Effector memory CD8-positive, alpha-beta T cell (primary cell): ENCODE measurements at places on chromosomes 16 and 17.

DNA sequence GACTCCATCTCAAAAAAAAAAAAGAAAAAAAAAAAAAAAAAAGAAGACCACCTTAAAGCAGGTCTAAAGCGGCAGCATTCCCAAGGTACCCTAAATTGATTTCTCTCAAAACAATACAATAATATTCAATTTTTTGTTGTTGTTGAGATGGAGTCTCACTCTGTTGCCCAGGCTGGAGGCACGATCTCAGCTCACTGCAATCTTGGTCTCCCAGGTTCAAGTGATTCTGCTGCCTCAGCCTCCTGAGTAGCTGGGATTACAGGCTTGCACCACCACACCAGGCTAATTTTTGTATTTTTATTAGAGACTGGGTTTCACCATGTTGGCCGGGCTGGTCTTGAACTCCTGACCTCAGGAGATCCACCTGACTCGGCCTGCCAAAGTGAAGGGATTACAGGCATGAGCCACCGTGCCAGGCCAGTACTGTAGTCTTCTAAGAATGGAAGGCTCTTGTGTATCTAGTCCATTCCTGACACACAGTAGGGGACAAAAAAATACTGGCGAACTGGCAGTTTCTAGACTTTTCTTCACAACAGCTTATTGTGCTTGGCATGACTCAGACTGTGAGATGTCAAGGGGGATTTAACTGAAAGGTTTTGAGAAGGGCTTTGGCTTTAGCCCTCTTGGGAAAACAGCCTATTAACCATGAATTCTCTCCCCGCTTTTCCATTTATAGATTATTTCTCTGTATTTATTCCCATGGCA lies 17.3 kb downstream of the CDR2 start:
- no peaks in the 10 kb centered on the region for H3K27me3 ChIP-seq
- peaks cover 21% of the 10 kb centered on the region for H3K36me3 ChIP-seq
- peak overlapping the region; percentile 53 for H3K4me3 ChIP-seq
- DNase-seq, result peak; percentile 9

GRCh38 chr17:1228781-1229348 lies 41.4 kb upstream of the BHLHA9 start:
- peaks cover 2% of the 10 kb centered on the region for H3K36me3 ChIP-seq
- H3K4me1 ChIP-seq, result peaks cover 12% of the 10 kb centered on the region
- no peak overlapping the region for H3K27ac ChIP-seq
- H3K27me3 ChIP-seq, result peaks cover 58% of the 10 kb centered on the region
- peak overlapping the region; percentile 79 for H3K4me3 ChIP-seq
- no peak for DNase-seq

DNA sequence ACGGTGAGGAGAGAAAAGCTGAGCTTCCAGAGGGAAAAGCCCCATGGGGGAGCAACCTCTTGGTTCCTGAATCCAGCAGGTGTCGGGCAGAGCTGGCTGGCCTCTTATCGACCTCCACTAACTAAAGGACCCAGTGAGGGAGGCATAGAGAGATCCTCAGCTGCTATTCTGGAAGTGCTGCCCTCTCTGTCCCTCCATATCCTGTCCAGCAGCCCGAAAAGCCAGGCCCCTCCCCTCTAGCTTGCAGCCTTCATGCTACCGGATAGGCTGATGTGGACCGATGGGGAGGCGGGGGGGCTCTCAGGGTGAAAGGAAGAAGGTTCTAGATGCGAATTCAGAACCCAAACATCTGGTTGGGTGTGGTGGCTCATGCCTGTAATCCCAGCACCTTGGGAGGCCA lies 24.9 kb downstream of the MXRA7 start:
- peaks cover 7% of the 10 kb centered on the region for H3K36me3 ChIP-seq
- no peak for DNase-seq
- no peaks in the 10 kb centered on the region for H3K27me3 ChIP-seq

GRCh38 chr16:81937305-81938038 lies 73.8 kb downstream of the SDR42E1 start:
- no peak overlapping the region for H3K27ac ChIP-seq
- H3K4me3 ChIP-seq, result no peak overlapping the region
- no peak for DNase-seq
- no peaks in the 10 kb centered on the region for H3K4me1 ChIP-seq

DNA sequence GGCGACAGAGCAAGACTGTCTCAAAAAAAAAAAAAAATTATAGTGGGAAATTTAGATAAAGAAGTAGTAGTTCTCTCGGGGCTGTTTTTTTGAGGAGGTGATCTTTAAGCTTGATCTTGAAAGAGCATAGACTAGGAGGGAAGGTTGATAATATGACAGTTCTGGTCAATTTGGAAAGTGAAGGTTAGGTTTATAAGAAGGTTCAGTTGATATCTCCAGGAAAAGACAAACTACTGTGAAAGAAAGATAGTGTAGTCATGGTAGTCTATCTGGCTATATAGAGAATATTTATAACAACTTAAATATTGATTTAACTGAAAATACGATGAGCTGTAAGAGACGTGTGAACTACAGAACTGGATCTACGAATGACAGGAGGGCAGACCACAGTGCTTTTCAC lies 3.1 kb downstream of the ATF7IP2 start:
- peaks cover 49% of the 10 kb centered on the region for H3K4me1 ChIP-seq
- peak overlapping the region; percentile 98 for H3K4me3 ChIP-seq
- H3K36me3 ChIP-seq, result peaks cover 38% of the 10 kb centered on the region
- H3K27ac ChIP-seq, result no peak overlapping the region
- no peak for DNase-seq
- no peaks in the 10 kb centered on the region for H3K27me3 ChIP-seq

DNA sequence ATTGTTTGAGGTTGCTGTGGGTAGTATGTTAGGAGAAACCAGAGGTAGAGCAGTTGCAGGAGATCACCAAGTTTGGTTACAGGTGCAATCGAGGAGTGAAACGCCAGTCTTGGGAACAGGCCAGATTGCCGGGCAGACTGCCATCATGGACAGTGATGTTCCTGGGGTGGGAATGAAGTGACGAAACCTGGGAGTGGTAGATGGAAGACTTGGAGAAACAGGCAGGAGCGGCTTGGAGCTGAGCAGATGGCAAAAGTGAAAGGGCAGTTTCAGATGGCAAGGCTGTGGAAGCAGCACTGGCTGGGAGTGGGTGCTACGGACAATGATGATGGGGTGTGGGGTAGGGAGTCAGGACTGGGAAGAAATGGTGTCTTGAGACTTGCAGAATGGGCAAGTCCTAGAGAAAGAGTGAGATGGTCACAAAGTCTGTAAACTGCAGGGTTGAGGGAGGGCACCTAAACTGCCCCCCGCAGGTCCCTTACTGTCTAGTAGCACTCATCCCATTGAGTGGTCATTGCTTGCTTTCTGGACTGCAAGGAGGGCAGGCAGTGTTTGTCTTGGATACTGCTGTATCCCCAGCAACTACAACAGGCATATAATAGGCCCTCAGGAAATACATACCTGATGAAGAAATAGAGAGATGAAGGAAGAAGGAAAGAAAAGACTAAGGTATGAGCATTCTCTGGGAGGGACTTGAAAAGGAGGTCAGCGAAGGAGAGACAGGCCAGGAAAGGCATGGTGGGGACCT lies 29.5 kb upstream of the ULK2 start:
- H3K4me3 ChIP-seq, result no peak overlapping the region
- H3K27me3 ChIP-seq, result no peaks in the 10 kb centered on the region
- DNase-seq, result no peak
- no peak overlapping the region for H3K27ac ChIP-seq

- DNase-seq, result no peak
- no peak overlapping the region for H3K27ac ChIP-seq
- no peak overlapping the region for H3K4me3 ChIP-seq
- no peaks in the 10 kb centered on the region for H3K27me3 ChIP-seq
- H3K36me3 ChIP-seq, result no peaks in the 10 kb centered on the region
Observed at GRCh38 chr17:69809331-69809730, 265.7 kb upstream of the KCNJ16 start.

GRCh38 chr16:80717611-80718010 lies 86.8 kb downstream of the CDYL2 start:
- H3K36me3 ChIP-seq, result no peaks in the 10 kb centered on the region

DNA sequence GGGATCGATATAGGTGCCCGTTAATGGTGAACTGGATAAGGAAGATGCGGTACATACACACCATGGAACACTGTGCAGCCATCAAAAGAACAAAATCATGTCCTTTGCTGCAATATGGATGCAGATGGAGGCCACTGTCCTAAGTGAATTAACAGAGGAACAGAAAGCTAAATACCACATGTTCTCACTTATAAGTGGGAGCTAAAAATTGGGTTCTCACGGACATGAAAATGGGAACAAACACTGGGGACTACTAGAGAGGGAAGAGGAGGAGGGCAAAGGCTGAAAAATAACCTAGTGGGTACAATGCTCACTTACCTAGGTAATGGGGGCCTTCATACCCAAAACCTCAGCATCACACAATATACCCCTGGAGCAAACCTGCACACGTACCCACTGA lies 302.6 kb downstream of the XYLT1 start:
- H3K27me3 ChIP-seq, result no peaks in the 10 kb centered on the region
- peaks cover 7% of the 10 kb centered on the region for H3K36me3 ChIP-seq
- H3K4me1 ChIP-seq, result peaks cover 9% of the 10 kb centered on the region
- no peak overlapping the region for H3K27ac ChIP-seq
- DNase-seq, result no peak

DNA sequence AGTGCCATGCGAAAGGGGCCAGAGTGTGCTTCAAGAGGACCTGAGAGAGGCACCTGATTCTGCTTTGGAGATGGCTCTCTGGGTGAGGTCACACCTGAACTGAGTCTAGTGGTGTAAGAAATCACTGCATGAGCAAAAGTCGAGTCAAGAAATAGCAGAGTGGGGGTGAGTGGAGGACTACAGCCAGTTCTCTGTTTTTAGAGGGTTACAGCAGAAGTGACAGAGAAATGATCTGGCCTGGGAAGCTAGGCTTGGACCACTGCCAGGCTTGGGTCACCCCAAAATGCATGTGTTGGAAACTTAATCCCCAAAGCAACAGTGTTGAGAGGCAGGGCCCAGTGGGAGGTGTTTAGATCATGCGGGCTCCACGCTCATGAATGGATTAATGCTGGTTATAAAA lies 312.0 kb downstream of the CBLN1 start:
- DNase-seq, result no peak
- no peaks in the 10 kb centered on the region for H3K36me3 ChIP-seq
- H3K27ac ChIP-seq, result no peak overlapping the region

DNA sequence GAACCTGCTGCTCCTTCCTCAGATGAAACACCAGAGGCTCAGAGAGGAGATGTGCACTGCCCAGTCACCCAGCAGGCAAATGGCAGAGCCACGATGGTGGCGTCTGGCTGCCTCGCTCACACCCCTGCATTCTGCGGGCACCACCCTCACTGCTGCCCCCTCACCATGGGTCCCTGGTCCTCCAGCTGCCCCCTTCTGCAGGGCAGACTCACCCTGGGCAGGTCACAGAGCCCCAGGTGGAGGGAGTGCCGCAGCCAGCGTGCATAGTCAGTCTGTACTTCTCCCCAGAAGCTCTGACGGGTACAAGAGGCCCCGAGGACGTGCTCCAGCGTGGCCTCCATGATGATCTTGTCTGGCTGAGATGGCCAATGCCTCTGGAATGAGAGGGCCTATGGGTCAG lies 52.9 kb downstream of the RMI2 start:
- DNase-seq, result no peak
- H3K27me3 ChIP-seq, result peaks cover 4% of the 10 kb centered on the region
- H3K27ac ChIP-seq, result no peak overlapping the region
- H3K4me1 ChIP-seq, result no peaks in the 10 kb centered on the region
- H3K36me3 ChIP-seq, result no peaks in the 10 kb centered on the region
- H3K4me3 ChIP-seq, result no peak overlapping the region

DNA sequence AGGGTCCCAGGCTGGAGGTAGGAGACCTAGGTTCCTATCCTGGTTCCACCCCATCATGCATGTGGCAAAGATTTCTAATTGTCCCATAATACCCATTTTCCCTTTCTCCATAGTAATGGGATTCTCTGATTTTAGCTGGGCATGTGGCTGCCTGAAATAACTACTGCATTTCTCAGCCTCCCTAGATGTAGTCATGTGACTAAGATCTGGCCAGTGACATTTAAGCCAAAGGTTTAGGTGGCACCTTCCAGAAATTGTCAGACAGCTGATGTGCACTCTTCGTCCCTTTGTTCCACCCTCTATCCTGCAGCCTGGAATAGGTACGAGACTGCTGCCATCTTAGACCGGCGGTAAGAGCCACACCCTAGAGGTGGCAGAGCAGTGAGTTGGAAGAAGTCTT lies 8.2 kb downstream of the NXPH3 start:
- H3K4me3 ChIP-seq, result no peak overlapping the region
- peaks cover 5% of the 10 kb centered on the region for H3K36me3 ChIP-seq
- H3K4me1 ChIP-seq, result no peaks in the 10 kb centered on the region
- DNase-seq, result no peak
- peaks cover 3% of the 10 kb centered on the region for H3K27me3 ChIP-seq

- no peaks in the 10 kb centered on the region for H3K4me1 ChIP-seq
- DNase-seq, result no peak
- H3K27ac ChIP-seq, result no peak overlapping the region
- H3K36me3 ChIP-seq, result peaks cover 16% of the 10 kb centered on the region
Observed at GRCh38 chr17:14351493-14351892, 50.6 kb downstream of the HS3ST3B1 start.

GRCh38 chr16:87531418-87531817 lies 38.6 kb upstream of the ZCCHC14 start:
- H3K36me3 ChIP-seq, result no peaks in the 10 kb centered on the region
- no peak for DNase-seq
- H3K27me3 ChIP-seq, result peaks cover 41% of the 10 kb centered on the region
- no peaks in the 10 kb centered on the region for H3K4me1 ChIP-seq

DNA sequence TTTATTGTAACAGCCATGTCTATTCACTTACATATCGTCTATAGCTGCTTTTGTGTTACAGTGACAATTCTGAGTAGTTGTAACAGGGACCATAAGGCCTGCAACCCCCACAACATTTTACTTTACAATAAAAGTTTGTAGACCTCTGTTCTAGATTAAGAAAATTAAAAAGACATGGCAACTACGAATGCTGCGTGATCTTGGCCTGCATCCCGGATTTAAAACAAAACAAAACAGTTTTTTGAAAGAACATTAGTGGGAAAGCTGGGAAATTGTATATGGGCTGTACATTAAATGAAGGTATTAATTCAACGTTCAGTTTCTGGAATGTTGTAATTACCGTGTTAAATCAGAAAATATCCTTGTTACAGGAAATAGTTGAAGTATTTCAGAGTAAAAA lies 64.1 kb downstream of the RMI2 start:
- no peaks in the 10 kb centered on the region for H3K27me3 ChIP-seq
- no peak overlapping the region for H3K27ac ChIP-seq
- no peak overlapping the region for H3K4me3 ChIP-seq

GRCh38 chr17:14775731-14776492 lies 475.0 kb downstream of the HS3ST3B1 start:
- H3K27me3 ChIP-seq, result peaks cover 61% of the 10 kb centered on the region
- peaks cover 3% of the 10 kb centered on the region for H3K36me3 ChIP-seq
- H3K4me1 ChIP-seq, result no peaks in the 10 kb centered on the region
- H3K27ac ChIP-seq, result no peak overlapping the region
- no peak overlapping the region for H3K4me3 ChIP-seq

- peaks cover 9% of the 10 kb centered on the region for H3K4me1 ChIP-seq
- H3K27ac ChIP-seq, result no peak overlapping the region
- no peaks in the 10 kb centered on the region for H3K27me3 ChIP-seq
- no peak for DNase-seq
Observed at GRCh38 chr17:28857905-28858800, 3.3 kb downstream of the ERAL1 start.

GRCh38 chr17:47231866-47232265 lies 21.8 kb upstream of the ITGB3 start:
- DNase-seq, result no peak
- no peak overlapping the region for H3K27ac ChIP-seq
- H3K27me3 ChIP-seq, result no peaks in the 10 kb centered on the region
- no peak overlapping the region for H3K4me3 ChIP-seq
- peaks cover 12% of the 10 kb centered on the region for H3K4me1 ChIP-seq
- H3K36me3 ChIP-seq, result no peaks in the 10 kb centered on the region

GRCh38 chr17:3857261-3858105 lies 11.4 kb upstream of the NCBP3 start:
- H3K4me1 ChIP-seq, result no peaks in the 10 kb centered on the region
- no peak overlapping the region for H3K27ac ChIP-seq
- H3K36me3 ChIP-seq, result no peaks in the 10 kb centered on the region
- H3K27me3 ChIP-seq, result peaks cover 14% of the 10 kb centered on the region
